Renal cortical epithelial cell (primary cell): ENCODE measurements at places on chromosomes 13 and 19.

DNA sequence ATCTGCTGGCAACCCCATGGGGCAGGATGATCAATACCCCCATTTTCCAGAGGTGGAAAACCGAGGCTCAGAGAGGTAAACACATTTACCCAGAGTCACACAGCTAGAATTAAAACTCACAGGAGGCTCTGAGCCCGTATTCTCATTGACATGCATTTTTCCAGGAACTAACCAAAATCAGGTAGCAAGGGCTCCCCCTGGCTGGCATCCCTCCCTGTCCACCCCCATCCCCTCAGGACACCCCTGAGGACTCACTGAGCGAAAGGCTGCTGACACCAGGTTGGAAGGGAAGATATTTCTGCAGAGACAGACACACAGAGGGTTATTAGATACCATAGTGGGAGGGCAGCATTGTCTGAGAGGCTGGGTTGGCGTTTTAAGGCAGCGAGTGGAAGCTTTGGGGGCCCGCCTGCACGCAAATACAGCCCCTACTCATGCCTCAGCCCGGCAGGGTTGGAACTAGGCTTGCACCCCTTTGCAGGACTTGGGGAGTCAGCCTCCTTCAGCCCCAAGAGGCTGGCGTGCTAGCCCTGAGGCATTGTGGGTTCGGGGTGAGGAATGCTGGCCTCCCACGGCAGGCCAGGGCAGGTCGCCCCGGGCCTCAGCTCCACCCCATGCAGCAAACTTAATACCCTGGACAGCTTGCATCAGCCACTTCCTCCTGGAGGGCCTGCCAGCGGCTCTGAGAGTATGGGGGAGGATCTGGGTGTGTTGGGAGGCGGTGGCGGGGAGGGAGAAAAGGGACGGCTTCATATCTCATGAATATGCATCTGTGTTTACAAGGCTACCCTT is 3.9 kb downstream of the SLC1A5 start:
- peak; percentile 87 for DNase-seq

DNA sequence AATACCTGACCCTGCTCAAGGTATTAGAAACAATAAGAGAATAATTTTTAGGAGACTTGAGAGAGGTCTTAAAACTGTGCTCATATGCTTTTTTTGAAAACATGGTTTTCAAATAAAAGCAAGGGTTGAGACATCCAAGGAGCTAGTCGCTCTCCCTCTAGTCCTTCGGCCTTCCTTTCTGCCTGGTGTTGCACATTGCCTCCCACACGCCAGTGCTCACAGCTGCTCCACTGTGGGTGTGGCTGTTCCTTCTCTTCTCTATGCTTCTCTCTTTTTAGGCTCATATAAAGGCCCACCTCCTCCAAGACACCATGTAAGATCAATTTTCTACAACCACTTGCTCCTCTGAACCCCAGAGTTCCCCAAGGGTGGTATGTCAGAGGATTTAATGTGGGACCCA is 352.6 kb downstream of the ENOX1 start:
- DNase-seq, result no peak

DNA sequence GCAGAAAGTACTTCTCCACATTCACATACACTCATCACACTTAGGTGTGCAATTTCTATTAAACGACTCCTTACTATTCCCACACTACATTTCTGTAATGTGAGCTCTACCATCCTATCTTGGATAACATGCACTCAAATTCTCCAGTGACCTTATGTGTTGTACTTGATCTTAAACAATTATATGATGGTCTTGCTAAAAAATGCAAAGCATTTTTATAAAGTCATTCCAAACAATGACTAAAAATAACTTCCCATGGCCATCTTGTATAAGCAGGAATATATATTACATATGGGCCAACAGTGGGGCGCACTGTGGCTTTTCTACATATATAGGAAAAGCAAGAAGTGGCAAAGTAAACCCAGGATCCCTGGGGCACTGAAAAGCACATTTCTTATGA is 155.5 kb downstream of the FLT1 start:
- no peak for DNase-seq

GRCh38 chr19:42683917-42684513 is 56.3 kb downstream of the PSG3 start:
- peak; percentile 9 for DNase-seq

- peak; percentile 97 for DNase-seq
Observed at GRCh38 chr19:39430675-39431593, 4.8 kb downstream of the RPS16 start.

DNA sequence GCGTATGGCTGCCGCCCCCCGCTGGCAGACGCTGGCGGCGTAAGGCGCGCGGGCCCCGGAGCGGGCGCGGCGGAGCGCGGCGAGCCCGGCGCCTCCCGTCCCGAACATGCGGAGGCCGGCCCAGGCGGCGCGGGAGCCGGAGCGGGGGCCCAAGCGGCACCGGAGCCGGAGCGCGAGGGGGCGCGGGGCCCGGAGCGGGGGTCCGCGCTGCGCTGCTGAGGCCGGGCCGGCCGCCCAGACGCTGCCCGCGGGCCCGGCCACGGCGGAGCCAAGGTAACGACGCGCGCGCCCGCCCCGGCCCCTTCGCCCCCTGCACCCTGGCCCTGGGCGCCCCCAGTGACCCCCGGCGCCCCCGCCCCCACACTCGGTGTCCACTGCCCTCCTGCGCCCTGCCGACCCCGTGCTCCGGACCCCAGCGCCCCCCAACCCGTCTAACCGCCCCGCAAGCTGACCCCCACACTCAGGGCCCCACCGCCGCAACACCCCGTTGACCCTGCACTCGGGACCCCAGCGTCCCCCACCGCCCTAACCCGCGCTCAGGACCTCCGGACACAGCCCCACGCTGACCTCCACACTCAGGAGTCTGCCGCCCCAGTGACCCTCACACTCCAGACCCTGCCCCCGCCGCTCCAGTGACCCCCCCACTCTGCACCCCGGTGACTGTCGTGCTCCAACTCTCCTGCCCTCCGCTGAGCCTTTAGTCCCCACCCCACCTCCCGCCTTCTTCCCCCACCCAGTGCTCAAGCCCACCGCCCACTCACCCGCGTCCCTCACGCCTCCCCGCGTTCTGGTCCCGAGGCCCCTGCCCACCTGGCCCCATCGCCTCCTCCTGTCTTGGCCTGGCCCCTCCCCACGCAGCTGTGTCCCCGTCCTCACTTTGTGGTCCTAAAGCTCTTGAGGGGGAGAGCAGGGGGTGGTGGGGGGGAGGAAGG is at the start of gene CSNK1G2:
TSS of gene CSNK1G2 (plus strand) at position 27 of the 932 bp plus-strand sequence. CDS start 28,601 bp downstream, outside the sequence.
- DNase-seq, result no peak

DNA sequence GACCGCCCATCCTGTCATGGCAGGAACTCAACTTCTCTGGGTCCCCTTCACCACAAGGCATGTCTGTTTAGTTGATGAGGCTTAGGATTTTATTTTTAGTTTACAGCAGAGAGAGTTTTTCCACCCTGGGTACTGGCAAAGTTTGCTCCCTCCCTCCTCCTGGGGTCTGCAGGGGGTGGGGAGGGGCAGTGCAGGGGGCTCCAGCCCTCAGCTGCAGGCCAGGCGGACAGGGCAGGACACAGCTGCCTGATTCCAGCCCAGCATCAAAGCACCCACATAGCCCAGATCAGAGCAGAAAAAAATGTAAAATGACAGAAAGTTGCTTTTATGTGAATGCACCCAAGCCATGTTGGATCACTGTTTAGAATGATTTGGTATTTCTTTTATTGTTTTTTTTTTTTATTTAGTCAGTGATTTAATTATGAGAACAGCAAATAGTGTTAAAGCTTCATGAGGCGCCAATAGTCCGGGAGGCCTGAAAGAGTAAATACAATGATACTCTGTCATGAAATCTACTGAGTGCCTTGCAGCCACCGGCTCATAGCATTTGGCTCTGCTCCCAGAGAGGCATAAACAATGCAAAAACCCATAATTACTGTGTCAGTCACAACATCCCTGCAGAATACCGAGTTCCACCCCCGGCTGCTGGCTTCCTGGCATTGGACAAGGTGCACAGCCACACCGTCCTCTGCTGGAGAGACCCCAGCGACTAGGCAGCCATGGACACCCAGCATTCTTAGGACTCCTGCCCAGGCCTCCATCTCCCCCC is 923.5 kb downstream of the UQCRFS1 start:
- DNase-seq, result peak; percentile 88
